Testis (tissue), 5 donors: ENCODE measurements at places on chromosomes 5 and 9. TPM values are rescaled to one million over a fixed set of nuclear protein-coding genes. Genes with fewer than 3 reads are reported as not detected.

The RUSC2 gene
- 28.7 TPM for total RNA-seq

- no peak for DNase-seq
Observed at GRCh38 chr9:137365056-137365455, 57.9 kb downstream of the EXD3 start.

The PCDHGB7 gene
- 18.1 TPM for total RNA-seq

The CYLC2 gene
- total RNA-seq: 7.7 TPM

GRCh38 chr9:6781476-6781875, 23.7 kb downstream of the KDM4C start:
- DNase-seq: no peak

- no peak for DNase-seq
Observed at GRCh38 chr9:16180546-16180945, 627.7 kb downstream of the CCDC171 start.

GRCh38 chr5:55502759-55503158, 32.0 kb downstream of the PLPP1 start:
- no peak for DNase-seq

The CATSPER3 gene
- 11.8 TPM for total RNA-seq

The PHF24 gene
- total RNA-seq: 132 TPM

DNA sequence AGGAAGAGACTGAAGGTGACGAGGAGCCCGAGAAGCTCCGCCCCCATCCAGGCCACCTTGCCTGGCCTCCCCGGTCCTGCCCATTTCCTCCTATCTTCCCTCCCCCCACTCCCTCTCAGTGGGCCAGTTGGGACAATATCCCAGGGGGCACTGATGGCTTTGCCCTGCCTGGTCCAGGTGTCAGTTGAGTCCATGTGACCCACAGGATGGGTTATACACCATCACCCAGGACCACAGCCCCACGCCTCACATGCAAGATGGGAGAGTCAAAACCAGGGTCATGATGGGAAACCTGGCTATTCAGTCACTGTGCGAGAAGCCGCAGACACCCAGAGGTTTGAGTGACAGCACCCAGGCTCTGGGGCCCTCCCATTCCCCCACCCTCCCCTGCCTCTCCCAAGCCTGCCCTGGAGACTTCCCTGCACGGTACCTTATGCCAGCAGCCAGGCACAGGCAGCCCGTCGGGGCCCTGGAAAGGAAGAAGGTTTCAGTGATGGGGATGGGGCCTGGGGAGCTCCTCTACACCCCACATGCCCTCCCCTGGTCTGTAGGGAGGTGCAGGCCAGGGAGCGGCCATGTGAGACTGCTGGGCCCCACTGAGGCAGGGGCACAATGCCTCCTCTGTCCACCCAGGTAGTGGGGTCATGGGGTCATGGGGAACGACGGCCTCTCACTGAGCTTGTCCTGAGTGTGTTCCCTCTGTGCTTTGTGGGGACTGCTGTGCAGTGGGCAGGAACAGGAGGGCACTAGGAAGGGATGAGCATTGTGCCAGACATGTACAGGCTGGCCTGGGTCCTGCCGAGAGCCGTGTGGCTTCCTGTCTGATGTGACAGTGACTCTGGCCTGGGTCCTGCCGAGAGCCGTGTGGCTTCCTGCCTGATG, 6.3 kb upstream of the PHYKPL start:
- no peak for DNase-seq

- DNase-seq: peak; percentile 50
Observed at GRCh38 chr5:123421773-123422172, 1.4 kb downstream of the CEP120 start.

- no peak for DNase-seq
Observed at GRCh38 chr9:135110416-135110815, 22.9 kb downstream of the OLFM1 start.

DNA sequence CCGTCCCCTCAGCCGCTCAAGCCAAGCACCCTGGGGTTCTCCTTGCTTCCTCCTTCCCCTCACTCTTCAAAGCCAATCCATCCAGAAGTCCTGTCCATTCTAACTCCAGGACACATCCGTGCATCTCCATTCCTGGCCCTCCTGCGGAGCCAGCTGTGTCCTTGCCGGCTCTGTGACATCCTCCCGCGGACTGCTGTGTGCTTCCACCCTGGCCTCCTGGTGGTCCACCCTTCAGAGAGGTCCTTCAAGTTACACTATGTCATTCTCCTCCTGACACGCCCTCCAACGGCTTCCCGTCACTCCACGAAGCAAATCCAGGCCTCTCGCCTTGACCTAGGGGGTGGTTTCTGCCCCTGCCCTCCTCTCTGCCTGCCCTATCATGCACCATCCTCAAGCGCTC, 13.0 kb upstream of the SCGB3A1 start:
- no peak for DNase-seq

DNA sequence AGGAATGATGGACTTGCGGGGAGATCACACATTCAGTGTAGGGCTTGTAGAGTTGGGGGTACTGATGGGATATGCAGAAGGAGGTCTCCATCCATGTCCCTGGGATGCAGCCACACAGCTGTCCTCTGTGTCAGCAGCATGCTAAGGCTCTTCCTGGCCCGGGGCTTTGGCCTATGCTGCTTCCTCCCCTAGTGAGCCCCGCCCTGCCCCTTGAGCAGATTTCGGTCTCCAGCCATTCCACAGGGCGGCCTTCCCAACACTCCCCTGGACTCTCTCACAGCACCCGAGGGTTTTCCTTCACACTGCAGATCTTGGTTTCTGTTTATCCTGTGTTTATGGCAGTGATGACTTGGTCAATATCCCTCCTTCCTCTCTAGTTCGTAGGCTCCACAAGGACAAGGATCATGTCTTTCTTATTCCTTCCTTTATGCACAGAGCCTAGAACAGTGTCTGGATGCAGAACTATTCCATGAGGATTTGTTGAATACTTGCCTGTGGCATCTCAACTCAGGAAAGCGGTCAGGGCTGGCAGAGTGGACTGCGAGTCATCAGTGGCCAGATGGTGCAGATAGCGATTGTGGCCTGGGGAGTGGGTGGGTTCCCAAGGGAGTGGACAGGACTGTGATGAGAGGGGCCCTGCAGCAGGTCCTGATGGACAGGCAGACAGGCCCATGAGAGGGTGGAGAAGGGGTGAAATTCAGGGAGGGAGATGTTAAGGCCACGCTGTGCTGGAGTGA, 114.2 kb downstream of the RGS3 start:
- no peak for DNase-seq

The CSF1R gene
- total RNA-seq: 4.3 TPM
